CD4-positive, alpha-beta T cell treated with Interleukin-2 at 100 ng/mL for 4 hours (primary cell): ENCODE measurements at places on chromosomes 13 and 19.
A peak's percentile ranks its signal among the peaks of the same experiment; 100 is the strongest.

- no peak for DNase-seq
These were observed 36.1 kb upstream of the PDCD5 start for GRCh38 chr19:32544917-32545316.

DNA sequence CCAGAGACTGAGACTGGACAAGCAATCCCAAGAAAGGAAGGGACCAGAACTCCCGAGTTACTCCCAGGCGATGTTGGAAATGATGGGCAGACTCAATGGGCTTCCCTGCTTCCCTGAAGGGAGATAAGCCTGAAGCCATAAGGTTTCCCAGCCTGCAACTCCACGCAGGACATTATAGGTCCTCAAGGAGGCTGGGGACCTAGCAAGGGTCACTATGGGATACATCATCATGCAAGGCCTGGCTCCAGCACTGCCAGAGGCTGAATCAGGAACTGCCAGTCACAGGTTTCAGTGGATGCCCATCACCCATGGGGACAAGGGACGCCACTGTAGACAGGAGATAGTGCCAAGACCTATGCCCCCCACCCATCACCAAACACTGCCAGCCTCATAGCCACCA, 338.7 kb downstream of the IRS2 start:
- DNase-seq: no peak

DNA sequence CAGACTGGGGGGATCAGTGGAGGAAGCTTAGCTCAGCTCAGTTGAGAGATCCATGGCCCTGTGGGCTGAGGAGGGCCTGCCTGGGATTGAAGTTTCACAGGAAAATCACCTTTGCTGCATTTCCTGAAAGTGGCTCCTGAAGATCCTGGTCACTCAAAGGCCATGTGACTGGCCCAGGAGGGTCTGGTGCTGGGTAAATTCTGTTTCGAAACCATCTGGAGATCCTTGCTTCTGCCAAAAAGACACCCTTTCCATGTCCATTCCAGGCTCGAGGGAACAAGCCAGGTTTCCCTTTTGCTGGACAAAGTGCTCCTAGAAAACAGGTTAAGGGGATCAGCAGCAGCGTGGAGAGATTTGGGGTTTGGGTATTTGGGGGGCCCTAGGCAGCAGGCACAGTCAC, 293.3 kb downstream of the ZNF536 start:
- no peak for DNase-seq

DNA sequence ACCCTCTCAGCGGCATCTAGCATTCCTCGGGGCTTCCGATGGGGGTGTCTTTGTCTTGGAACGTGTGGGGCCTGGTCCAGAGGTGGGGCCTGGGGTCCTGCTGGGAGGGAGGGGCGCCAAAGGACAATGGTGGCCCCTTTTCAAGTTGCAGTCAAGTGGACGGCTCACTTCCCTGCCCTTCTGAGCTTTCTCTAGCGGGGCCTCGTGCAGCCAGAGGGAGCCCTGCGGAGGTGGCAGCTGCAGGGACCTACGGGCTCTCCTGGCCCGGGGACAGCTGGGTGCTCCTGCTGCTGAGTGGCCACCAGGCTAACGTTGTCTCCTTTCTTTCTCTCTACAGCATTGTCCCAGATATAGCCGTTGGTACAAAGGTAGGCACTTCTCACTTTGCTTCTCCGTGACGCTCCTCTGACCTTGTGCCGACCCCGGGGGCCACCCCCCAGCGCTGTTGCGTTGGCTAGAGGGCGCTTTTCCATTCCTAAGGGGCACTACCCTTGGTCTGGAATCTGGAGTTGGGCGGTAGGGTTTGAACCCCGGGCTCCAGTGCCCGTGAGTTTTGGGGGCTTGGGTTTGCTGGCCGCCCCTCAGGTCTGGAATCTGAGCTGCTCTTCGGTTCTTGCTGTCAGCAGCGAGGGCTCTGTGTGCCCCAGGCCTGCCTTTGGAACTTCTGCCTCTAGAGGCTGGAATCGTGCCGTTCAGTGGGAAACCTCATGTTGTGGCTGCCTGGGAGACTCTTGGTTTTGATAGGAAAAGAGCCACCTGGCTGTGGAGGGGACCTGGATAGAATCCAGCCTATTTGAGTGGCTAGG, 2.0 kb downstream of the PTBP1 start:
- DNase-seq: peak; percentile 7

GRCh38 chr13:105327581-105328126, 1207.8 kb downstream of the EFNB2 start:
- DNase-seq: no peak

- no peak for DNase-seq
These were observed 101.4 kb downstream of the KDM4B start for GRCh38 chr19:5070331-5070730.

GRCh38 chr13:72430923-72431322, 296.5 kb downstream of the MZT1 start:
- DNase-seq: no peak

DNA sequence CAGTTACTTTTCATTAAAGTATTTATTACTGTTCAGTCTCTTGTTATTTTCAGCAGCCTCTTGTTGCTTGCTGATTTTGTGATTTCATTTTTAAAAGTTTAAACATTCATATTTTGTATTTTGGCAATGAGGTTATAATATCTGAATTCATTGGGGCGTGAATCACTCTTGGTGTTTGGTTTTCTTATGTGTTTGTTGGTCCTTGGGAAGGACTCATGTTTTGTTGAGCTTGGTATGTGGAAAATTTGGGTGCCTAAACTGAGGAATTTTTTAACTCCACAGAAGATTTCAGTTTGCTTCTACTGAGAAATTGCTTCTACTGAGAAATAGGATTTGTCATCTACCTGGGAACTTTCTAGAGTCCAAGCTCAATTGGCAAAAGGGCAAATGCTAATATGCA, 38.2 kb downstream of the PDS5B start:
- DNase-seq: no peak
